Jurkat, Clone E6-1 (cell line): ENCODE measurements at places on chromosomes 3 and 15.
A peak's percentile ranks its signal among the peaks of the same experiment; 100 is the strongest.

GRCh38 chr15:78621810-78622402 is 1.1 kb upstream of the CHRNA3 start:
- DNase-seq = peak; percentile 91

DNA sequence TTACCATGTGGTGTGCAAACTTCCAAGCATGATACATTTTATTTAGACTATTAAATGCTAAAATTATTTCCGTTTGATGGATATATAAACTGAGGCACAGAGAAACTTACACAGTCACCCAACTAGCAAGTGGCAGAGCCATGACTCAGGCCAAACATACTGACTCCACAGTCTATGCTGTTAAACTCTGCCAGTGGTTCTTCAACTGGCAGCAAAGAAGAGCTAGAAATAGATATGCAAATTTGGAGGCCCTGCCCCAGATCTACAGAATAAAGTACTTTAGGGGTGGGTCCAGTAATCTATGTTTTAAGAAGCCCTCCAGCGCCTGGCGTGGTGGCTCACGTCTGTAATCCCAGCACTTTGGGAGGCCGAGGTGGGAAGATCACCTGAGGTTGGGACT is 400.0 kb downstream of the FOXP1 start:
- no peak for DNase-seq

DNA sequence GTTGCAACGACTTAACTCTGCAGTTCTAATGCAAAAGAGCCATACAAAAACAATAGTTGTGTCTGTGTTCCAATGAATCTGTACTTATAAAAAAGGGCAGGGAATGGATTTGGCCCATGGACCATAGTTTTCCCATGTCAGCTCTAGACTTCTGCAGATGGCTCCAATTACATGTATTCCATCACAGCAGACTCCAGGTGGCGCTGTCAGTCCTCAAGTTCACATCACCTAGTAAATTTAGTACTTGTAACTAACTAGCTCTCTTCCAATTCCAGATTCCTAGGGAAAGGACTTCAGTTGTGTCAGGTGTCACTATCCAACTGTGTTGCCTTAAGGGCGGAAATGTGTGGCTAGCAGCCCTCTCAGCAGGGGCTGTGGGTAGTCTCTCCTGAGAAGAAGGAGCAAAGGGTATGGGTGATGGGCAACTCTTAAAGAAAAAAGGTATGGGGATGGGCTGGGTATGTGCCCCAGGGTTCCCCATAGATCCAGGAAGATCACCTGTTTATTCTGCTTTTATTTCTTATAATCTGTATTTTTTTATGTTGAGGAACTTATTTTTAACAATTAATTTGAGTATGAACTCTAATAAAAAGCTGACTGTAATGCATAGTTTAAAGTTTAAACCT is 36.2 kb downstream of the BBS4 start:
- peak; percentile 64 for DNase-seq

DNA sequence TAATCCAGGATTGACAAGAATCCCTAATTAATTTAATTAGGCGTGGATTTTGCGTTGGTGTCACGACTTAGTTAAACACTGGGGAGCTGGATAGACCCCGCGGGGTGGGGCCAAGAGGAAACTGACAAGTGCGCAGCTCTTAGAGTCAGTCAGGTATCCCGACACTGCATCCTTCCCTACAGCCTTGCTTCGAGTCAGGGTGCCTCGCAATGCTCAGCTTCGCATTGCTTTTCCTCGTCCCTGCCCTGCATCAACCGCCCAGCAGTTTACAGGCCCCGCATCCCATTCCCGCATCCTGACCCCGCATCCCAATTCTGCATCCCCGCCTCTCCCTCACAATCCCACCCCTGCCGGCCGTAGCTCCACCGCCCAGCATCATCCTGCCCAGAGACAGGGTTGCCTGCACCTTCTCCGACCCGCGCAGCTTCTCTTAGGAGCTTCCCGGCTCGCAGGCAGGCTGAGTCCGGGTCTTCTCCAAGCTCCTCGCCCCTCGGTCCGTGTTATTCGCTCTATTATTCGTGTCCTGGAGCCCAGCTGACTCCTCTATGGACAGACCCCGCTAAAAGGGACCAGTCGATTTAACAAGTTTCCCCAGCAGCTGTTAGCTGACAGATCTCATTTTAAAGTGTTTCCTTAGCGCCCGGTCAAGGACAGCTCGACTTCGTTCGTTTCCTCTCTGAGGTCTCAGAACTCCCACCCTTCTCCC is 699 bp upstream of the SHOX2 start:
- DNase-seq = no peak

GRCh38 chr3:191387441-191388077 is 57.2 kb upstream of the UTS2B start:
- no peak for DNase-seq

DNA sequence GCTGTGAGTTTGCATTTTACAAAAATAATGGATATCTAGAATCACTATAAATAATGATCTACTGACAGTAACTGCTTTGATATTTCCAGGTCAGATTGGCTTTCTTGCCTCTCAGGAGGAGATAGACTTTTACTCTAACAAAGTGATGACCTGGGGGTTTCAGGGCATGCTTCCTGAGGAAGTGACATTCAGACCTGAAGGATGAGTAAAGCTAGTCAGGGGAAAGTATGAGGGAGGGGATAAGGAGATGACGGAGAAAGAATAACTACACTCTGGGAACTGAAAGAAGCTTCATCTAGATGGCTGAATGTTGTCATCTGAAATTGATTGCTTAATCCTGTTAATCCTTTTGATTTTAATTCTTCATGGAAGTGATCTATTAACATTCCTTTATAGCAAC is 32.2 kb downstream of the ARMC8 start:
- no peak for DNase-seq

GRCh38 chr3:136189043-136189442 is 7.1 kb downstream of the MSL2 start:
- no peak for DNase-seq

DNA sequence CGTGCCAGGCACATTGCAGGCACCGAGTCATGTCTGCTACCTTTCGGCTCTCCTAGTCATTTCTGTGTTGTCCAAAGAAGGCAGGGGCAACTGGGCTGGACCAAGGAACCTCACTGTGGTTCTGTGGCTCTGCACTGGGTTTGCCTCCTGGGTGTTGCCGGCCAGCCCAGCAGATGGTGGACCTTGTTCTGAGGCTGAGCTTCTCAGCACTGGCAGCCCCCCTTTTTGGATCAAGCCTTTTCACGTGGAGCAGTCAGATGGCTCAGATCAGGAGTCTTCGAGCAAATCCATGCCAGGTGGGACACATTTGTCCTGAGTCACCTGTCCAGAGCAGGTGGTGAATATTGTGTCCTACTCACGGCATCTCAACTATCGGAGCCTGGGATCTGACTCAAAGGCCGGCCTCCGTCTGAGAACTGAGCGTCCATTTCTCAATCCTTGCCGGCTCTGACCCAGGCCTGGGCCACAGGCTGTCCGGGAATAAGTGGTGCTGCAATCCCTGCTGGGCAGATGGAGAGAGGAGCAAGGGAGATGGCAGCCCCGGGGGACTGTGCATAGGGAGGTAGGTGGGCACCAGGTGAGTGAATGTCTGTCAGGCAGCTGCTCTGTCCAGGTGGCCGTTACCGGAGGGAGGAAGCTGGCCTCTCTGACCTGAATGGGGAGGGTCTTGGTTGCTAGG is at the start of gene IL16:
Gene IL16, plus strand, starts transcription at position 304 of the 679 bp plus-strand sequence. CDS start 28,521 bp downstream, outside the sequence.
- DNase-seq = no peak

- DNase-seq = no peak
These were observed 88.1 kb upstream of the THRB start for GRCh38 chr3:24582431-24583403.

DNA sequence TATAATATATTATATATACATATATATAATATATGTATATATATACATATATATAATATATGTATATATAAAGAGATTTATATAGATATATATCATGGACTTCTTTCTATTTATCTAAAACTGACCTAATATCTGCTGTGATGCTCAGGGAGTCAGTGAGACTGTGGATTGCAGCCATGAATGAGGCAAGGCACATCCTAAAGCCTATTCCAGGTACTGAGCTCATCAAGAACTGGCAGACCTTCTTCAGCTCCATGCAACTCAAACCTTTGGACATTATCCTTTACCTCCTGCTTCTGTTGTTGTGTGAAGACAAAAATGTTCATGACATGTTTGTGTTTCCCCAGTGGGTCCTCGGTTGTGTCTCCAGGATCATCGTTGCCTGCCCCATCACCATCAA is 7.7 kb upstream of the LPP start:
- DNase-seq = no peak

GRCh38 chr3:195263193-195263924 is 7.6 kb downstream of the XXYLT1 start:
- DNase-seq = no peak

DNA sequence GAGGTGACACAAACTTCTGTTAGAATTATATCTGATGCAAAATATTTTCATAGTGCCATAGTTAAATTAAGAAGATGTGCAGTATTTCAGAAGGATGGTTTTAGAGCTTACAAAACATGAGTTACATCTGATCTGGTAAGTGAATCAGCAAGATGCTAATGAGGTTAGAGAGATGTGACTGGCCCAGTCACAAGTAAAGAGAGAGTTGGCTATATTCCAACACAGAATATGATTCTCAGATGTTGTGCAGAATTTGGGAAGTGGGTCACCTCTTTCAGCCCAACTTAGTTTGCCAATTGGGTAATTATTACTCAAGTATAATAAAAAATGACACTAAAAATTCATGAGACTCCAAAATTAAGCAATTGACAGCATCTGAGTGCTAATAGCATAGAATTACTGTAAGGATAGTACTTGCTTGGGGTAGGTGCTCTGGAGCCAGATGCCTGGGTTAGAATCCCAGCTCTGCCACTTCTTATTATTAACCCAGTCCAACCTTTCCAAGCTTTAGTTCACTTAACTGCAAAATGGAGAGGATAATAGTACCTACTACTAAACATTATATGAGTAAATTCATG is 30.8 kb downstream of the P2RY1 start:
- no peak for DNase-seq

DNA sequence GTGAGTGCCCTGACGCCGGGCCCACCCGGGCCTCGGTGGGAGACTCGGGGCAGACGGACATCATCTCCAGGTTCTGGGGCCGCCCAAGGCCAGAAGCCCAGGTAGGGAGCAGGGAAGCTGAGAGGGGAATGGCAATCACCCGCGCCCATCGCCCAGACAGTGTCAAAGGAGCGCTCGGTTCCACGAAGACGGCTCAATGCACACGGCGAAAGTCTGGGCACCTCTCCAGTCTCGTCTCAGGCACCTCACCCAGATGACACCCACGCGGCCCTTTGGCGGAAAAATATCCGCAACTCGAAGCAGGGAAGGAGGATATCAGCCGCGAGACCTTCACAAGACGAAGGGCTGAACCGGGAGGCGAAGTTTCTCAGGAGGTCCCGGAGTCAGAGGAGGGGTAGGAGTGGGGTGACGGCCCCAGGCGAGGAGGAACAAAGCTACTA is 916 bp downstream of the IL17RD start:
- DNase-seq = no peak

DNA sequence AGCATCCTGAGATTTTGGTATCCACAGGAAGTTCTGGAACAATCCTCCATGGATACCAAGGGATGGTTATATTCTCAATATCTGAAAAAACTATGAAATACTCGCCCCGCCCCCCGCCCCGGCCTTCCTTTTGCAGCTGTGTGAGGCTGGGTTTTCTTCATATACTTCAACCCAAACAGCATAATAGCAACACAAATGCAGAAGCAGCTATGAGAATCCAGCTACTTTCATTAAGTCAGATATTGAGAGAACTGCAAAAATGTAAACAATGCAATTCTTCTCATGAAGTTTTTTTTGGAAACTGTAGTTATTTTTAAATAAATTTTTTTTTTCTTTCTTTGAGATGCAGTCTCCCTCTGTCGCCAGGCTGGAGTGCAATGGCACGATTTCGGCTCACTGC is 10.9 kb upstream of the IDH2 start:
- DNase-seq = no peak

DNA sequence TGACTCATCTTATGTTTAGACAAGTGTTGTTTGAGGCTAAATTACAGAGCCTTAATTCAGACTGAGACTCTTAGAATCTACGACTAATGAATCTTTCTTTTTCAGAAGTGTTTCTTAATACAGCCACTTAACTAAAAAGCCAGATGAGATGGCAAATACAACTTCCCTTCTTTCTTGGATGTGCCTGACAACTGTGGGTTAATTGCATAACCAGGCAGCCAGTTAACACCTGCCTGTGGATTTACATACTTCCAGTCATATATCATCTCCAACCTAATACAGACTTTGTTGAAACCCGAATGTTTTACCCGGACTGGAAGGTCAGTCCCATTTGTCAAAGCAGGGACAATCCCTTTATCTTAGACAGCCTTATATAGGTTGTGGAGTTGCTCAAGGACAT is 297.6 kb downstream of the VPS13C start:
- DNase-seq = no peak

GRCh38 chr15:80730926-80731325 is 35.8 kb downstream of the ABHD17C start:
- no peak for DNase-seq

DNA sequence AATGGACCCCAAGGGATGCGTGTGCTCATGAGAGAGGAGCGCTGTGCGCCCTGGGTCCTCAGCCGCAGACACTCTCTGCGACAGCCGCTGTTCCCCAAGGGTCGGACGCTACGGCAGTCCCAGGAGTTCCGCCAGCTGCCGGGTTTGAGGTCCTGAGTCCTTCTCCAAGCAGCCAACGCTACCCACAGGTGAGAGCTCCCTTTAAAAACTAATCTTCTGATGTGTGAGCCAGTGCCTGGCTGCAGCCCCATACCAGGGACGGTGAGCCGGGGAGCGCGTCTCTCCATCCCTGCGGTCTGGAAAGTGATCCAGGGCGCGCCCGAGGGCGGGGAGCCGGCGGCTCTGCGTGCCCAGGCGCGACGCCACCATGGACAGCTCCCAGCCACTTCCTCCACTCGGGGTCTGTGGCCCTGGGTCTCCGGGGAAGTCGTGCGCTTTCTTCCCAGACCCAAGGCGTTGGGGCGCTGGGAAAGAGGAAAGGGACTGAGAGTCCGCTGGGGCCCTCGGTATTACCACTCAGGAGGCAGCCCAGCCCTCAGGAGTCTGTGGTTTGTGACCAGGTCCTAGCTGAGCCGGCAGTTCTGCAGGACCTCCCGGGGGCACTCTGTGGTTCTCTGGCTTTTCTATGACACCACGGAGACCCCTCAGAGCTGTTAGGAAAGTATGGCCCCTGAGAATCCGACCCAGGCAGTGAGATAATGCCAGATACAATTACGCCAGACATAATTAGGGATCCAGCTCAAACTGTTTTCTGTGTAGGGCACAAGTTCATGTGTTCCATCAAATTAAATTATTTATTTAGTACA is 1.4 kb downstream of the CEMIP start:
- no peak for DNase-seq

- DNase-seq = no peak
These were observed 247.7 kb upstream of the GADL1 start for GRCh38 chr3:31142139-31142538.

DNA sequence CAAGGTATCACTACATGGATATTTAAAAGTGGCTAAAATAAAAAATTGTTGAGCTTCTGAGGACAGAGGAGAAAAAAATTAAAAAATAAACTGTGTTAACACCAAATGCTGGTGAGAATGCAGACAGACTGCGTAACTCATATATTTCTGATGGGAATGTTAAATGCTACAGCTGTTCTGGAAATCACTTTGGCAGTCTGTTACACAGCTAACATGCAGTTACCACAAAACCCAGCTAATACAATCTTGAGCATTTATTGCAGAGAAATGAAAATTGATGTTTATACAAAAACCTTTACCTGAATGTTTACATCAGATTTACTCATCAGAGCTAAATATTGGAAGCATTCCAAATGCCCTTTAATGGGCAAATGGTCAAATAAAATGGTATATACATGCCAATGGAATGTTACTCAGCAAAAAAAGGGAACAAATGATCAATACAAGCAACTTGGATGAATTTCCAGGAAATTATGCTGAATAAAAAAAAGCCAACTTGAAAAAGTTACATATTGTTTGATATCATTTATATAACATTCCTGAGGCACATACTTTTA is 24.6 kb downstream of the MNS1 start:
- no peak for DNase-seq

- DNase-seq = no peak
These were observed 2.2 kb upstream of the GLB1 start for GRCh38 chr3:33099109-33099645.
